ENCODE measurements at places on chromosomes 1 and 21.

DNA sequence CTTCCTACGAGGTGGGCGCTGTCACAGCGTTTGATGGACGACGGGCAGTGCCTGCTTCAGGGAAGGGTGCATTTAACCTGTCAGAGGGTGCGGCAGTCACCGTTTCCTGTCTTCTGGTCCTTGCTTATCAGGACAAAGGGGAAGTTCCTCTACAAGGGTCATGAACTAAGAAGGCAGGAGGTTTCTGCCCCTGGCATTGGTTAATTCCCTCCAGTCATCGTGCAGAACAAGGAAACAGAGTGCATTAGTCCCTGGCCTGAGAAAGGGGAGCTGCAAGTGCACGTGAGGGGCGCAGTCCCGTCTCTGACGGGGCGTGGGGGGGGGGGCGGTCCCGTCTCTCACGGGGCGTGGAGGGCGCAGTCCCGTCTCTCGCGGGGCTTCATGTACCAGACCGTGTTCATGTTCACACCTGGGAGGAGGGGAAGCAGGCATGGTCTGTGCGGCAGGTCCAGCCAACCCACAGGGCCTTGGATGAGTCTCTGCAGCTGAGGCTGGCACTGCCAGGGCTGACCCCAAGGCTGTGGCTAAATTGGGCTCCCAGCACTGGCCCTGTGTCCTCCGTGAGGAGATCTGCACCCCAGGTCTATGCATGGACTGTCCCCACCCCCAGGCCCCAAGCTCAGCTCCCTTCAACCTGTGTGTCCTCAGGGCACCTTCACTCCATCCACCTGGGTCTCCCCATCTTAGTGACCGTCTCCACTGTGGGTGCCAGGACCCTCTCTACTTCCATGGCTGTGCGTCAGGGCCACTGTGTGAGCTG is 89.2 kb upstream of the COL6A1 start:
- DNase-seq = no peak

DNA sequence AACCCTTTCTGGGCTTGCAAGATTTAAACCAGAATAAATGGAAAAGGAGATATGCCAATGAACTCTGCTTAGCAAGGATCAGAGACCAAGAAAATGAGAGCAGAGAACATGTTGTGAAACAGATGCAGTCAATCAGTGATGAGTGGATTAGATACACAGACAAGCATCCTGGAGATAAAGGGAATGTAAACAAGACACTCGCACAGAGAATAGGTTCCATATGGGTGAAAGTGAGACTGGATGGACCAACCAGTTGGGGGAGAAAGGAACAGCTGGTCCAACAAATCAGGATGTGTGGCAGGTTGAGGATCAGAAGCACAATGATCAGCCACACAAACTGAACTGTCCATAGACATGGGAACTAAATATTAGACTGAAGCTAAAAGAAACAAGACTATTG is 338.2 kb downstream of the ASTN1 start:
- DNase-seq = no peak

GRCh38 chr1:162716123-162716522 is 74.4 kb upstream of the HSD17B7 start:
- DNase-seq = no peak

DNA sequence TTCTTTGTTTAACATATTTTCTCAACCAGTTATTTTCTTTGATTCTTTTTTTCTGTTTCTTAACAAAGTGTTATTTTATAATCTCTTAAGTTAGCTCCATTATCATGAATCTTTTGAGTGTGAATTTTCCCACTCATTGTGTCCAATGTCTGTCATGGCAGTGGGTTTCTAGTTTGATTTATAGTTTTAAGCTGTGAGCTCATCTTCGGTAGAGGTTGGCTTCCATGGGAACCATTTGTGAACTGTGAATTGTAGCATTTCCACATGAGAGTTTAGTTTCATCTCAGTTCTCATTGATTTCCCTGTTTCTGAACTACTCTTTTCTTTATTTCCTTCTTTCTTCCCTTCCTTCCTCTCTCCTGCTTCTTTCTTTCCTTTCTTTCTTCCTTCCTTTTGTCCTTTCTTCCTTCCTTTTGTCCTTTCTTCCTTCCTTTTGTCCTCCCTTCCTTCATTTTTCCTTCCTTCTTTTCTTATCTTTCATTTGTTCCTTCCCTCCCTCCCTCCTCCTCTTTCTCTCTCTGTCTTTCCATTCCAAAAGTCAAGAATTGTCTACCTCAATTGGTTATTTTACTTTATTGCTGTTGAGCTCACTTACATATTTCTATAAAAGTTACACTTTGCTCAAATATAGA is 3.0 kb upstream of the CRB1 start:
- no peak for DNase-seq

DNA sequence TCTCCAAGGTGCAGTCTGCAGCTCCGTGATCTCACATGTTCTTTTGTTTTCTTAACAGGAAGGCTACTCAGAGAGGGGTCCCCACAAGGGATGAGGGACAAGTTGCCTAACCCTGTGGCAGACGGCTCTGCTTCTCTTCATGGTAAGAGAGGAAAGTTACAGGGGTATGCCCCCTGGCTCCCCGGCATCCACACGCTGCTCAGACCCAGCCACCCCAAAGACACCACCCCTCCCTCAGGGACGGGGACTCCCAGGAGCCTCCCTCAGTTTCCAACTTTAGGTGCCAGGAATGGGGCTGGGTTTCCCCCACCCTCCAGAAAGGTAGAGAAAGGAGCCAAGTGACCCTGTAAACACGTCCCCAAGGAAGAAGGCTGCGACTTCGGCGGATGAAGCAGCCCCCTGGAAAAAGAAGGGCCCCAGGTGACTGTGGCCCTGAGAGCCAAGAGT is 19.7 kb downstream of the OPTC start:
- DNase-seq = no peak

- no peak for DNase-seq
Observed at GRCh38 chr1:172609528-172609927, 49.4 kb upstream of the FASLG start.

- DNase-seq = peak; percentile 89
Observed at GRCh38 chr1:110338309-110338885, 780 bp upstream of the RBM15 start.

GRCh38 chr1:165580931-165581871 is 37.4 kb downstream of the LRRC52 start:
- DNase-seq = no peak

DNA sequence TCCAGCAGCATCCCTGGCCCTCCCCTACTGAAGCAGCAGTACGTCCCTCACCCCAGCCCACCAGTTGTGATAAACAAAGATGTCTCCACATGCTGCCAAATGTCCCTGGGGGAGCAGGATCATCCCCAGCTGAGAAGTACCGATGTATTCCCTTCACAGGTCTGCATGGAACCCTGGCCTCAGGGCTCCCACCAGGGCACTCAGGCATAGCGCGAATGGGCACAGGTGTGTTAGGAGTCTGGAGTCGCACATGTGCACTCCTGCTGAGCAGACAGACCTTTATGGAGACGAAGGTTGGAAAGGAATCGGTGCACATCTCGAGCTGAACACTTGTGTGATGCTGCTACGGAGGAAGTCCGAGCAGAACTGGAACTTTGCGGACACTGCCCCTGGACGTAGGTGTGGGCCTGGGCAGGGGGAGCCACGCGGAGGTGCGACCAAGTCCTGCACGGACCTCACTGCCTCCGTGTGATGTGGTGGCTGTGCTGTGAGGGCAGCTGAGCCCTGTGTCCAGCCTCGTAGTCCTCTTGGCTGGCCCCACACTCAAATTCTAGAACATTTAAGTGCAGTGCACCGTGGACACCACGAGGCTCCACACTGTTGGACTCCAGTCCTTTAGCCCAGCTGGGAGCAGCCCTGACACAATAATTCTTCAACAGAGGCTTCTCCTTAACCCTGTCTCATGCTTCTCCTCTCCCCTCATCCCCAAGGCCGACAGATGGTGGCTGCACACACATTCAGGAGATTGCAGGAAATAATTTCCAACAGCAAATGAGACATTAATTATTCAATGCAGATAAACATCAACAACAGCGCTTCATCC is 43.4 kb downstream of the RSPH1 start:
- DNase-seq = no peak

DNA sequence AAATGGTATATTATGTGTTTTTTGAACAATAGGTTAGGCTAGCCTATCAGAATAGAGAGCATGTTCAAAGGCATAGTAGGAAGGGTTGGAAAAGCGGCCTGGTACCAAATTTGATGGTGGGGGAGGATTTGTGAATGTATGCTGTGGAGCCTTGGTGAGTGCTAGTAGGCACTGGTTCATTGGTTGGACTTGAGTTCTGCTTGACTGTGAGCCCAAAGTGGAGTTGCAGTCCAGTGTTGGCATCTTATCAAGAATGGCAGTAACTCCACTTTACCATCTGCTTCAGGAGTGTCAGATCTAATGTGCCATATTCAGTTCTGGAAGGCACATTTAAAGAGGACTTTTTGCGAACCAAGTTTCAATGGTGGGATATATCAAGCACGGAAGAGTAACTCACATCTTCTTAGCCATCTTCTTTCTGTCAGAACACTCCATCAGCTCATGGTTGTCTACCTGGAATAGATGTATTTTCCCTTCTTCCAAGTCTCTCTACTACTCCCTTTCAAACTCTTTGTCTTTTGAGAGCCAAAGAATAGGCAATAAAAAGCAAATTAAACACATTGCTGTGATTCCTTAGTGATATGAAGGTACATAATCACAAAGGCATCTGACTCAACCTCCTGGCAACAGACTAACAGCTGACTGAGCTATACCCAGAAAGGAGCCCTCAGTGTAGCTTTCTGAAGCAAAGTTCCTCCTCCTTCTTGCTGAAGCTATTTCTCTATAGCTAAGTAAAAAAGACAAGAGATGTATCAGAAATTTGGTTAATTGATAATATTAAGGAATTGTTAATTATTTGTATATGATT is 21.7 kb downstream of the LRRC8B start:
- DNase-seq = no peak

DNA sequence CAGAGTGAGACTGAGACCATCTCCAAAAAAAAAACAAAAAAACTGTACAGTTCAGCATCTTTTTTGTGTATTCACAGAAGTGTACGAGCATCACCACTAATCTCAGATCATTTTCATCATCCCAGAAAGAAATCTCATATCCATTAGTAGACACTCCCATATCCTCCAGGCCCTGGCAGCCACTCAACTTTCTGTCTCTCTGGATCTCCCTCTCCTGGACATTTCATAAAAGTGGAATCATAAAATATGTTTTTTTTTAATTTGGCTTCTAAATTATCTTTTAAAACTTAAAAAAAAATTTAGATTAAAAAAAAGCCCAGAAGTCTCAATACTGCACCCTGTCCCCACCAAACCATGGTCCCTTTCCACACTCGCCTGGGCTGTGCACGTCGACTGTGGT is 22.1 kb downstream of the RIPPLY3 start:
- DNase-seq = no peak

- DNase-seq = no peak
Observed at GRCh38 chr1:119467219-119467618, 39.8 kb upstream of the HSD3B1 start.

GRCh38 chr1:206986402-206986801 is 16.1 kb upstream of the FCAMR start:
- no peak for DNase-seq

GRCh38 chr1:1938613-1939295 is 19.7 kb upstream of the TMEM52 start:
- no peak for DNase-seq

GRCh38 chr1:184395370-184395769 is 8.5 kb downstream of the C1orf21 start:
- DNase-seq = no peak

- DNase-seq = no peak
Observed at GRCh38 chr1:14320518-14320917, 278.0 kb upstream of the KAZN start.

DNA sequence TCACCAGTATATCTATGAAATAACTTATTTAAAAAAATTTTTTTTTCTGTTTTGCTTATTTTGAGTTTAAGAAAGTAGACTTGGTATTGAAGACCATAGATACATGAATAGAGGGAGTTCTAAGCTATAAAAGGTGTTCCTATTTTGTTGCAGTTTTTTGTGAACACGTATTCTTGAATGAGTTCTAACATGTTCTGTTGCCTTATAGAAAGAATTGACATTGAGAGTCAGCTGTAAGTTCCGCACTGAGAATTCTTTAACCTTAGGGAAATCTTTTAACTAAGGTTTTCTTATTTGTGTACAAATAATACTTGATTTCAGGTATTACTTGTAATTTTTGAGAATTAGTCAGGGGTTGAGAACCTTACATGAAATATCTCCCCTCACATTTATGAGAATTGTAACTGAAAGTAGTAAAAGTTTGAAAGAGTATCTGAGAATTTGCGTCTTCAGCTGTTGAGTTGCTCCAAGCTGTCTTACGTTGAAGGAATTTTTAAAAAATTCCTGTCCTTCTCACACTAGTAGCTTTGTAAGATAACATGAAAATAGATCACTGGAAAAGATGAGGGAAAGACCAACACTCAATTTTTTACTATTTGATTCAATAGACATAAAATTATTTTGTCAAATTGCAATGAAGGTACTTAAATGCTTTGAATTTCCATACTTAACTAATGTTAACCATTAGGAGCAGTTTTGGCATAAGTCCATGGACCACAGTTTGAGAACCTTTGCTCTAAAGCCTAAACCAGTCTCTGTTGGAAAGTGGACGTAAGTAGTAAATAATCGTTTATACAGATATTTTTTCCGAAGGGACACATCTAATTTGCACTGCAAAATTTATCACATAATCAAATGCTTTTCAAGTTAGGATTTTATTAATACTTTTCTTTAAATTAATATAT is 3.8 kb downstream of the DR1 start:
- DNase-seq = no peak

GRCh38 chr1:115091572-115091971 is 2.3 kb upstream of the TSPAN2 start:
- no peak for DNase-seq

- no peak for DNase-seq
Observed at GRCh38 chr1:211535346-211535745, 43.4 kb upstream of the RD3 start.

- no peak for DNase-seq
Observed at GRCh38 chr1:221161571-221162041, 282.4 kb downstream of the HLX start.

Measured in GM12864 (cell line).